ENCODE measurements at places on chromosomes 12 and 14. TPM values are rescaled to one million over a fixed set of nuclear protein-coding genes. Genes with fewer than 3 reads are reported as not detected.

Gene C12orf54
- polyA plus RNA-seq, result 0.25 TPM

DNA sequence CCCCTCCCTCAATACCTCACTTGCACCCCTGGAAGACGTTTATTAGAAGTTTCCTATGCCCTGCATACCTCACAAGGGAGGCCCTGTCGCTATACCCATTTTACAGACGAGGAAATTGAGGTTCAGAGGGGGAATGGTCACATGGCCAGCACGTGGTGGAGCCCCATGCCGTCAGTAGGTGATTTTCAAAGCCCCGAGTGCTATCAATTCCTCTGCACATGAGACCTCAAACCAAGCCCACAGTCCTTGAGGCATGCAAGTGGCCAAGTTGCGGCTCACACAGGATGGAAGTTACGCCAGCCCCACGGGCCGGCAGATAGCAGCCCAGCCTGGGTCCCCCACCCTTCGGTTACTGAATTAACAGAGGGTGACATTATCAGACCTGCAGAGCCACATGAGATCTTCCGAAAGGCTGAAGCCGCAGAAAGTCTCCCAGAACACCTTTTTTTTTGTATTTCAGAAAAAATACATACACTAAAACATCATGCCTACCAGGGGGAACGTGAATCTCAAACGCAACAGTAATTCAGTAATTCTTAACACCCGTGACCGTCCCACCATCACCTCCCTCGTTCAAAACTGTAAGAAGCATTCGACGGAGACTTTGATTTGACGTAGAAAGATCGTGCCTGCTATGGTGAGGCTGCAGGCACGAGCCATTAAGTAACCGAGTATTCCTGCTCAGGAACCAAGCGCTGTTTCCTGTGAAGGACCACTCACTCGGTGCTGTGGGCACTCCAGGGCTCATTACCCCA, 129.0 kb downstream of the RFLNA start:
- no peak for DNase-seq

- no peak for DNase-seq
Observed at GRCh38 chr14:90428676-90429075, 31.8 kb downstream of the CALM1 start.

Gene ADAM20
- polyA plus RNA-seq, result 0.16 TPM

DNA sequence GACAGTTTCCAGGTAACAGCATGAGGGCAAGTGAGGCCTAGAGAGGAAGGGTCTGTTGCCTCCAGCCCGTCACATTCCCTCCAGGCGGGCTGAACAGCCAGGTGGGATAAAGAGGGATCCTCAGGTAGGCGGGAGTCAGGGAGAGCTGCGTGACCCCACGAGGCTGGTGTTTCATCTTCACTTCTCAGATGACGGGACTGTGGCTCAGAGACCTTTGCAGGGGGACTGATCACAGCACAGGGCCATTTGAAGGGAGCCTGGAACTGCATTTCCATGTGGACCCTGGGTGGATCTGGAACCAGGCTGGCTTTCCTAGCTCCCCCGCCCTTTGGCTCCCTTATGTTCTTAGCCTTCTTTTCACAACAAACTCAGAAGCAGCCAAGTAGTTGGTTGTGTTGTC, 37.4 kb downstream of the SH2B3 start:
- DNase-seq, result no peak

- no peak for DNase-seq
Observed at GRCh38 chr12:106767954-106768822, 6.3 kb upstream of the RIC8B start.

Gene MTA1
- 74.5 TPM for polyA plus RNA-seq

Gene PRB2
- not detected for polyA plus RNA-seq

GRCh38 chr14:73736842-73737241, 22.7 kb upstream of the PNMA1 start:
- DNase-seq, result no peak

- no peak for DNase-seq
Observed at GRCh38 chr12:64390275-64390851, at the start of gene C12orf56. TSS of gene C12orf56 (minus strand) at chr12:64390758. CDS start at chr12:64390565, 193 bp downstream.
